ENCODE measurements at places on chromosomes 4 and X. TPM values are rescaled to one million over a fixed set of nuclear protein-coding genes. Genes with fewer than 3 reads are reported as not detected.

The SYN1 gene
- 0.38 TPM for total RNA-seq

The NPNT gene
- 0.20 TPM for total RNA-seq

The CSN1S1 gene
- not detected for total RNA-seq

The SLC4A4 gene
- total RNA-seq = 0.11 TPM

The HSPA4L gene
- 33.9 TPM for total RNA-seq

The MAGEC1 gene
- total RNA-seq = 37.0 TPM

The SRPK3 gene
- total RNA-seq = 0.04 TPM

The MAPK10 gene
- 0.53 TPM for total RNA-seq

The CT45A10 gene
- 107 TPM for total RNA-seq

The NLGN4X gene
- 0.07 TPM for total RNA-seq

The SSX4 gene
- total RNA-seq = 3.0 TPM

The ANKRD17 gene
- total RNA-seq = 67.4 TPM

The FRG2 gene
- total RNA-seq = not detected

The CD40LG gene
- total RNA-seq = not detected

The FGF16 gene
- not detected for total RNA-seq

The CT45A2 gene
- total RNA-seq = 8.1 TPM

The NMU gene
- 701 TPM for total RNA-seq

The SPANXN3 gene
- total RNA-seq = not detected

DNA sequence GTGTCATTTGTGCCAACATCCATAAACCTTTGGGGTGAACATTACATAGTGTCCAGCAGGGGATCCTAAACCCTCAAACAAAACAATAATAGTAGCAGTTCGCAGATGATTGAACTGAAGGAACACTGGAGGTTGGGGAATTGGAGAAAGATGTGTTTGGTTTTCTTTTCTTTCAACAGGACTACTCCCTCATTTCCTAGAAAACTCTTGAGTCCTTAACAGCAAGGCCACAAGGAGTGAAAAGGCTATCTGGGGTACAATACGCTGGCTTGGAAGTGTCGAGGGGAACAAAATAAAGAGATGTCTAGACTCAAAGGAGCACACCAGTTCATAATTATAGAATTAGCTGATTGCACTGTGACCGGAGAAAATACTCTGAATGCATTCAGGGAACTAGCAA, 72.1 kb downstream of the IDS start:
- DNase-seq = no peak

GRCh38 chr4:54060116-54060515, 4.3 kb downstream of the CHIC2 start:
- DNase-seq = no peak

DNA sequence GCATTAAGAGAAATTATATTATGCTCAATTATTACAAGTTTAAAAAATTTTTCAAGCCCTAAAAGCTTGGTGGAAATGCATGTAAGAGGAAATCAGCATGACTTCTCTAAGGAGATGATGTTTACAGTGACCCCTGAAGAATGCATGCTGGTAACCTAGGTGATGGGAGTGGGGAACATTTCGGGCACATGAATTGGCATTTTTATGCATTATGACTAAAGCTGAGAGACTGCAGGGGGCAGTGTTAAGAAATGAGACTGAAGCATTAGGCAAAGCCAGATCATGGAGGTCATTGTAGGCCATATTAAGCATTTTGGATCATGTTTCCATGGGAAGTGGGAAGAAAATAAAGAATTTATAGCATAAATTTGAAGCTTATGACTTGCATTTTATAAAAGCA, 421.3 kb downstream of the FAT4 start:
- DNase-seq = no peak

- peak; percentile 28 for DNase-seq
Measured at GRCh38 chrX:135345107-135345589, 35.9 kb downstream of the ETDC start.

DNA sequence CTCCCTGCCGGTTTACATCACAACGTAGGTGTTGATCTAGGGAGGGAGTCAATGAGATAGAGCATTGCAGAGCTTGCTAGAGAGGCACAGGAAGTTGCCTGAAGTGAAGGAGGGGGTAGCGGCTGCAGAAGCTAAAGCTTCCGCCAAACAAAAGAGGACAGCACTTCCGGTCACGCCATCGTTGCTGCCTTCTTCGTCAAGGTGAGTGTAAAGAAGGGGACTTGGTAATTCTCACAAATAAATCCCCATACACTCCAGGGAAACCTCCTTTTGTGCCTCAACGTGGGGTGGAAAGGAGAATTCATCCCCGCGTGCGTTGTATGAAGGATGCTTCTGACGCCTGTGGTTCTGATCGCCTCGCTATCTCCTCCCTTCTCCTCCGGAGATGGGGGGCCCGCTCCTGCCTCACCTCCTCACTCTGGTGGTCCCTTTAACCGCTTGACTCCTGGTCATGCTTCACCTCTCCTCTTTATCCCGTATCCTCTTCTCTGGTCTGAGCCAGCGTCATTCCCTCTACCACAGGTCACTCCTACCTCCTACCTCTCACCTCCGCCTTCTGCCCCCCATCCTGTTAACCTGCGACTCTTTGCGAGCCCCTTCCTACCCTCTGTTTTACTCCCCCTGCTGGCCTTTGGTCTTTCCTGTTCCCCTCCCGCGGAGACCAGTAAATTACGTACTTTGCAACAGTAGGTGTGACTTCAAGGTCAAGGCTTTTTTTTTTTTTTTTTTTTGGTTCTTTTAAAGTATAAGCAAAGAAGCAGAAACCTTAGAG, 59.9 kb downstream of the GSPT2 start:
- DNase-seq = peak; percentile 19

DNA sequence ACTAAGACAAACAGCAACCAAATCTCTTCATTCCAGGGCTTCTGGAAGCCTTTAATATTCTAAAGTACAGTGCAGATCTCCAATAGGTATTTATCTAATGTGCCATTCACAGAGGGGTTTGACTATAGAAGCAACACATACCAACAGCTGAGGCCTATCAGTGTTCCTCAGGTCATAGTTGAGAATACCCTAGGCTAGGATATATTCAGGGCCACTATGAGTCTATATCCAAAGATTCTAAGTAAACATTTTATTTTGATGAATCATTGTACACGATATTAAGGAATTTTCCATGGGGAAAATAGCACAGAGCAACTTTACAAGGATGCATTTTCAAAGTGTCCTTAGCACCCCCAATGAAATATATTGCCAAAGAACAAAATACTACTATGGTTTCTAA, 9.7 kb downstream of the SMIM10 start:
- DNase-seq = no peak

- no peak for DNase-seq
Measured at GRCh38 chrX:47710252-47710651, 51.3 kb upstream of the UXT start.

DNA sequence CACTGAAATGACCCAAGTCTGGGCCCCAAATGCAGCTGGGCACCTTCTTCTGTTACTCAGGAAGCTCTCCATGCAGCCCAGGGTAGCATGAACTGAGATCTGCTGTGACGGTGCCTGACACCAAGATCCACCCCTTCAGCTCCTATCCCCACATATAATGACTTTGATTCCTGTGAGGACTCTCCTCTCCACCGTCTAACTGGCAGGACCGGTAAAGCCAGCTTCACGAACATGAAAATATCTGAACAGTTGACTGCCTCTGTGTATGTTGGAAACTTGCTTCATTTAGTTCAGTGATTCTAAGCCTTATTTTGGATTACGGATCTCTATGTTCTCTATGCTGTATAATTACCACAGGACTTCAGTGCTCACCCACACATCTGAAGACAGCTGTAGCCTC, 115.5 kb upstream of the TMEM150C start:
- no peak for DNase-seq

GRCh38 chr4:141348573-141348972, 127.9 kb downstream of the ZNF330 start:
- DNase-seq = no peak

- no peak for DNase-seq
Measured at GRCh38 chr4:9931146-9931545, 90.2 kb downstream of the SLC2A9 start.

- no peak for DNase-seq
Measured at GRCh38 chrX:82127228-82128123, 925.6 kb downstream of the SH3BGRL start.

DNA sequence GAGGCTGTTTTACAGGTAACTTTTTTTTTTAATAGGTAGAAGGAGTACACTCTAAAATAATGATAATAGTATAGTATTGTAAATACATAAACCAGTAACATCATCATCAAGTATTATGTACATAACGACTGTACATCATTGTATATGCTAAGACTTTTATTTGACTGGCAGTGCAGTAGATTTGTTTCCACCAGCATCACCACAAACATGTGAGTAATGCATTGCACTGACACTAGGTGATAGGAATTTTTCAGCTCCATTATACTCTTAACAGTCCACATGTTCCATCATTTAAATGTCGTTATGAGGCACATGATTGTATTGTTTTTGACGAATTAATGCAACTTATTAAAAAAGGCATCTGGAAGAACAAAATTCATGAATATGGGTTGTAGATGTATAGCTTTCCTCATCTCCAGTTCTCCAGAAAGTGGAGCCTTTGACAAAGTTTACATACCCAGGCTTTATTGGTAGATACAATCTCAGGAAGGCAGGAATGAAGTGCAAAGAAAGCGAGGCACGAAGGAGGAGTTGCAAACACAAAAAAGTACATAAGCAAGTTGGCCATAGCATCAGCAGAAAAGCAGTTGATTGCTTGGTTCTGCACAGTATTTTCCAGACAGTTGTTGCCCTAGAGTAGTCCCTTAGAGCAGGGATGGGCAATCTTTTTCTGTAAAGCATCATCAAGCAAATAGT, 336.9 kb upstream of the NR3C2 start:
- DNase-seq = no peak

DNA sequence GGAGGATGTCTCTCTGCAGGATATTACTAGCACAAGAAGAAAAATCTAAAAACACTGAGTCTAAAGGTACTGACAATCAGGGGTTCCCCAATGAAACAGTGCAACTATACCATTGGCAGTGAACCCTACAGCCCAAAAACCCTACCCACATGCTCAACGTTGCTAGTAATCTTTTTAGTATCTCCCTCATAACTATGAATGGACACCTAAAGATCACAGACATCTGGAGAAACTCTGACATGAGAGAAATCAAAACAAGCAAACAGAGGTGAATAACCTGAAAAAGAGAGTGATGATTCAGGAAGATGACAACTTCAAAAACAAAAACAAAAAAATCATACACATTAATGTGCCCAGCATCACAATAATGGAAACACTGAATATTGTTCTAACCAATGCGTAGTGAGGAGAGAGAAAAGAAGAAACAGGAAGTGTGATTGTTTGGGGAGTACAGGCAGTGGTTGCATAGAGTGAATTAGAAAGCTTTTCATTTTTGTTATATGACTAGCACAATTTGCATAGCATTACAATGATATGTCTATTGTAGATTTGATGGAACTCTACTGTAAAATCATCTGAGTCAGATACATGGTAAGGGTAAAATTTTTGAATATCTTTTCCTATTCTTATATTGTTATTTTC, 78.9 kb upstream of the FMR1 start:
- no peak for DNase-seq

- no peak for DNase-seq
Measured at GRCh38 chr4:82948647-82949204, 48.2 kb downstream of the THAP9 start.

GRCh38 chrX:40420899-40421729, 159.7 kb upstream of the ATP6AP2 start:
- DNase-seq = no peak

DNA sequence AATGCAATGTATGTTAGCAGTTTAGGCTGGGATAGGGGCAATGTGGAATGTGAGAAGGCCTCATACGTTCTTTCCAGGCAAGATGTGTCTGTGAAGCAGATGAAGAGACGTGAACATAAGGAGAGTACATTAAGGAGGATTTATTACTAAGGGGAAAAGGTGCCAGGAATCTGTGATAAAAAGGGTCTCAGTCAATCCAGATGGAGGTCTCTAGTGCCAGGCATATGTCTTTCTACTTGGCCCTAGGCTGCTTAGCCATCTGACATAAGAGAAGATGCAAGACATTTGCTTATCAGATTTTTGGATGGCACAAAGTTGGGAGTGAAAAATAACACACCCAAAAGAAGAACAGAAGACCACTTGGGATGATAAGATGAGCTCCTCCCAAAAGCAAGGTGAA, 93.0 kb upstream of the PRKG2 start:
- no peak for DNase-seq

DNA sequence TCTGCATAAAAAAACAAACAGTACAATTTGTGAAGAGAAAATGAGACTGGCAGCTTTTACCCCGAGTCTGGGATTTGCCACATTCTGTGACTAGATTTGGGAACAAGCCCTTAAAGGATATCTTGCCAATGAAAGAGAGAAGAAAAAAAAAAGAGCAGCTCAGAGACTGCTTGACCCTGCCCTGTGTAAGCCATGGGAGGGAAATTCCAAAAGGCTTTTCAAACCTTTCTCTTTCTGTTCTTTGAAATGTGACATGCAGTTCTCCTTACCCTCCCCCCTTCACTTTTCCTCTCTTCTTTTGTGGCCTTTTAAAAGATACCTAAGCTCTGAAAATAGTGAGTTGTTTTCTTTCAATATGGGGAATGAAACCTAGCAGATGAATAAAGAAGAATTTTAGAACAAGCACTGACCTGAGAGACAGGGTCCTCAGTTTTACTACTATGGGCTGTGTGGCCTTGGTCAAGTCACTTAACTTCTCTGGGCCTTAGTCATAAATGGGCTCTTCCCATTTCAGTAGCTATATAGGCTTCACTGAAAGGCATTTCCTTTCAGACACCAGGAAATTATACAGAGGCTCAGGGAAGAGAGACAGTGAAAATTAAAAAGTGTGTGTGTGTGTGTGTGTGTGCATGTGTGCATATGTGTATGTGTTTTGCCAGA, 5.1 kb downstream of the CCDC160 start:
- DNase-seq = no peak
